ENCODE measurements at places on chromosomes 12 and 14.

GRCh38 chr12:92987362-92987761 is 58.3 kb upstream of the EEA1 start:
- DNase-seq: peak; percentile 82

DNA sequence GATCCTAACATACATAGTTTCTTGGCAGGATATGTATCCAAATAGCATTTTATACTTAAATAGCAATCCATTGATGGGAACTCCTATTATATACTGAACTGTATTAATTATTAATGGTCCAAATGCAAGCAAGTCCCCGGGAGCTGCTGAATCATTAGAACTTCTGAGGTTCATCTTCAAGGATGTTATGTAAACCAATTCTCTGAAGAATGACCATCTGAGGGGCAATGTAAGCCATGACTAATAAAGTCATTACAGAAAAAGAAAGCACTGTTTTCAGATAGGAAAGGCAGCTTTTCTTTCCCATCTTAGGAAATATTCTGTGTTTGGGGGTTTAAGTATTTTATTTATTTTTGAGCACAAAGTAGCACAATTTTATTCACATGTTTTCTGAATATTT is 166.1 kb upstream of the SLC16A7 start:
- peak; percentile 30 for DNase-seq

GRCh38 chr14:21192875-21193535 is 37.1 kb upstream of the OR5AU1 start:
- DNase-seq: no peak

GRCh38 chr12:28827861-28828260 is 321.2 kb upstream of the FAR2 start:
- DNase-seq: no peak

- no peak for DNase-seq
These were observed 575.5 kb downstream of the PRKD1 start for GRCh38 chr14:29351996-29352705.

DNA sequence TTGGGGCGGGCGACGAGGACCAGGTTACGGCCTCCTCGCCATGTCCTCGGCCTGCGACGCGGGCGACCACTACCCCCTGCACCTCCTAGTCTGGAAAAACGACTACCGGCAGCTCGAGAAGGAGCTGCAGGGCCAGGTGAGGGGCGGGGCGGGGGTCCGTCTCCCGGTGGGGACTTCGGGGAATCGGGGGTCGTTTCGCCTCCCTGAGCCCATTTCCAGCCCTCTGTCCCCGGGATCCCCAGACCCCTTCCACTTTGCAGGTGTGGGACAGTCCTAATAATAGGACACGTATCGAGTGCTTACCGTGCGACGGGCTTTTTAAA is 380 bp downstream of the ANKRD13A start:
- DNase-seq: no peak

DNA sequence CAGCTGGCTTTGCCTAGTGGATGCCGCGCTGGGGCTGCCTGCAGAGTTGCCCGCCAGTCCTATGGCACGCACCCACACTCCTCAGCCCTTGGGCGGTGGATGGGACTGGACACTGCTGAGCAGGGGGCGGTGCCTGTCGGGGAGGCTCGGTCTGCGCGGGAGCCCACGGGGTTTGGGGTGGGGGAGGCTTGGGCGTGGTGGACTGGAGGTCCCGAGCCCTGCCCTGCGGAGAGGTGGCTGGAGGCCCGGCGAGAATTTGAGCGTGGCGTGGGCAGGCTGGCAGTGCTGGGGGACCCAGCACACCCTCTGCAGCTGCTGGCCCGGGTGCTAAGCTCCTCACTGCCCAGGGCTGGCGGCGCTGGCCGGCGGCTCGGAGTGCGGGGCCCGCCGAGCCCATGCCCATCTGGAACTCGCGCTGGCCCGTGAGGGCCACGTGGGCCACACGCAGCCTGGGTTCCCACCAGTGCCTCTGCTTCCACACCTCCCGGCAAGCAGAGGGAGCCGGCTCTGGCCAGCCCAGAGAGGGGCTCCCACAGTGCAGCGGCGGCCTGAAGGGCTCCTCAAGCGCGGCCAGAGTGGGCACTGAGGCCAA is 68.1 kb downstream of the ETNK1 start:
- no peak for DNase-seq

DNA sequence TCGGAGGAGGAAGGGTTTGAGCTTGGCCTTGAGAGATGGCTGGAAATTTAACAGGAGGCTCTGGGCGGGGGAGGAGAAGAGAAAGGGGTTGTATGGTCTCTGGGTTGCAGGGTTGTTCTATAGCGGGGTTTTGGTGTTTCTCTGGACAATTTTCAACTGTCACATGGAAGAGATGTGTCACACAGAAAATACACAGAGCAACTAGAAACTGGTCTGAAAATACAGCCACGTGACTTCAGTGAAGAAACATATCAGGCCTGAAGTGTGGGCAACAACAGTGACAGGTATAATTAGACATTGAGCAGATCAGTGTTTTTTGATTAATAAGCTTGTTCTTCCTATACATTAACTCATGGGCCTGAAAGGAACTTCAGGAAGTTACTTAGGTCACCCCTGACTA is 205.3 kb upstream of the HMGA2 start:
- no peak for DNase-seq

GRCh38 chr14:64681796-64682710 is 22.2 kb upstream of the PLEKHG3 start:
- peak; percentile 79 for DNase-seq

DNA sequence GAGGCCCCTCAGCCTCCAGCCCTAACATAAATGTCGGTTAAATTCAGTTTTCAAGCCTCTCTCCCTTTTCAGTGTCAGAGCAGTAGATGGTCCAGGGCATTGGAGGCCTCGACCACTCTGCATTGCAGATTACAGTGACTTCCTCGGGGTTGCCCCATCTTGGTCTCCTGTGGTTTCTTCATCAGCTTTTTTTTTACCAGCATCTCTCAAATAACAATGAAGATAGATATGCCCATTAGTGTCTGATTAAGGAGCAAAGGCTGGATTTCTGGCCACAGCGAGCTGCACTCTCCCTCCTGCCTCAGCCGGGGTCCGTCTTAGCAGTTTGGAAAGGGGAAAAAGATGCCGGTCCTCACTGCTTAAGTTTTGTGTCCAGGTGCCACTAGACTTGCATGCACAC is 49.7 kb downstream of the C14orf132 start:
- no peak for DNase-seq

GRCh38 chr14:70934502-70935134 is 27.4 kb downstream of the PCNX1 start:
- peak; percentile 61 for DNase-seq

GRCh38 chr12:126362964-126363363 is 1297.7 kb downstream of the AACS start:
- no peak for DNase-seq

DNA sequence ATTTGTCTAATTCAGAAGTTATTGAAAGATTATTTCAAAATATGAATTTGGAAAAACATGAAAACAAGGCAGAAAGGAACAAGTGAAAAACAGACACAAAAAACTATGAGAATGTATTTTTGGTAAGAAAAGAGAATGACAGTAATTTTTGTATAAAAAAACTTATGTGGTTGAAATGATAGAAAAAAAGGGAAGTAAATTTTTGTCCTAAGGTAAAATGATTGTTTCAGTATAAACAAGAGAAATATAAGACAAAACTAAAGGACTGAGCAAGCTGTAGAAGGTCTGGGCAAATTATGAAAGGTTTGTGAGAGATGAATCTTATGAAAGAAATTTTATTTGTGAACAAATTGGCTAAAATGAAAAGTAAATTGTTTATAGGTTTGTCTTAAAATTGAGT is 44.6 kb downstream of the CEP83 start:
- DNase-seq: no peak

- DNase-seq: no peak
These were observed 660.9 kb downstream of the C12orf50 start for GRCh38 chr12:87368259-87368658.

GRCh38 chr12:67358781-67359338 is 89.7 kb downstream of the CAND1 start:
- DNase-seq: peak; percentile 82

DNA sequence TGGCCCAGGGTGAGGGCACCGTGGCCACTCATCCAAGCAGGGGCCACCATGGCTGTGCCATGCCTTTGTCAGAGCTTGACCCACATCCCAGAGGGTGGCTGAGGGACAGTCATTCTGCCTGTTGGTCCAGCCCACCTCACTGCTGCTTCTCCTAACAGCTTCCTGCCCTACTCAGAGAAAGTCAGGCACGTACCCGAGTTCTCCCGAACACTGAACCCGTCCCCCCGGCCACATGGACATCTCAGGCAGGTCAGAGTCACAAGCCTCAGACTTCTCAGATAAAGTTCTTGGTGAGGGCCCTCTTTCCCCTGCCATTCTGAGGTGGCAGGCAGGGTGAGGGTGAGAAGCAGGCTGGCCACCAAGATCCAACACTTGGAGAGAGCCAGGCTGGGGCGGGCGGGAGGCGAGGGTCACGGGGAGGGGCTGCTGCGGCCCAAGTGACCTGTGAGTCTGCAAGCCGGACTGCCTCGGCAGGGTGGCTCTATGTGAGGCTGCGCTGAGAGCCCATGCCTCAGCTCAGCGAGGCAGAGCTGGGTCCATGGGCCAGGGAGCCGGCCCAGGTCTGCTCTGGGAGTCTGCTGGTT is 317.8 kb downstream of the TMEM121 start:
- DNase-seq: no peak

DNA sequence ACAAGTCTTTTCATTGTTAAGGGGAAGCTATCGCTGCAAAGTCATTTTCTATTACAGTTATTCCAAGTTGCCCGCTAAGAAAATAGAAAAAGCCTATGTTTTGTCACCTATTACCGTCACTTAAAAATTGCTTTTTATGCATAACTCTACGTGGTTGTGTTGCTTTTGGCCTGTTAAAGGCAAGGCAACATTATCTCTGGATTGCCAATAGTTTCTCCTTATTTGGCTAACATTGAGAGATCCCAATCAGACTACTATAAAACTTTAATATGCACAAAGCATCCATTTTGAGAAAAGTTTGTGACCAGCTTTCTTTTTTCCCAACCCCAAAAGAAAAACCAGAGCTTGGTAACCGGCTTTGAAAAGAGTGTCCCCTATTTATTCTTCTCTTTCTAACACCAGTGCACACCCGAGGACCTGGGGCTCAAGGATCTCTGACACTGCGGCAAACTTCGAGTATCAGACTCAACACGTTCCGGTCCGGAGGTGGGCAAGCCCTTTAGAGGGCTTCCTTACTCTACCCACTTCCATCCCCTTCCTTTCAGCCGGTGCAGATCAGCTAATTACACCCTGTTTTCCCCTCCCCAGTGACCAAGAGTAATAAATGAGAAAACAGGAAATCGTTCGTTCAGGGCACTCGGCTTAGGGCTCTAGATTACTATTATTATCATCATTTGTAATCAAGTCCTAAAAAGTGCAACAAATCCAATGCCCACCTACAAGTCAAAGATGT is 1.2 kb downstream of the PPP1R12A start:
- peak; percentile 12 for DNase-seq

DNA sequence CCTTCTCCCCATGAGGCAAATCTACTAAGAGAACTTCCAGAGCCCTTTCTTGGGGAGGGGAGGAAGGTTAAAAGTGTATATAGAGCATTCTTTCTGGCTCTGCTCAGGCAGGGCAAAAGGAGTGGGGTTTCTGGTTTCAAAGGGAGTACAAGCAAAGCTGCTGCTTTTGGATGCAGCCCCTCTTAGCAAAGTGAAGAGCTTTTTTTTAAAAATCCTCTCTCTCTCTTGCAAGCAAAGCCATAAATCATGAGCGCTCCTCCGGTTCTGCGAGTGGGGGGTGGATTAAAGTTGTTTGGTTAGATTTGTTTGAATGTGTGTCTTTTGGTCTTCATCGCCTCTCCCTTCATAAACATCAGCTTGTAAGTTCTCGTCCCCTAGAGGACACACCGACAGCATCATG is 546.6 kb upstream of the TBX3 start:
- DNase-seq: no peak

DNA sequence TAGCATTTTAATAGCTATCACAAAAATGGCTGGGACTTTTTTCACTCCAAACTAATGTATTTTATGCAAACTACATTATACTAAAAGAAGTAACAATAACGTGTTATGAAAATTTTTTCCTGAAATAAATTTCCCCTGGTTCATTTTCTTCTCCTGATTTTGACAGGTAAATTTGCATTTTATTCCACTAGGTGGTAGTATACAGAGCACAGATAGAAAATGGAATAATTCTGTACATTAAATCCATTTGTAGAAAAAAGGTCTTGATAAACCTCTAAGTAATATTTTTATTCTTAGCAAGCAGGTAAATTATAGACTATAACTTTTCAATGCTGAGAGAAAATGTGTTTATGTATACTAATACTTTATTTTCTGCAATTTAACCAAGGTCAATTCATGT is 96.5 kb downstream of the BCAT1 start:
- no peak for DNase-seq

- DNase-seq: peak; percentile 40
These were observed 92.6 kb upstream of the HIF1A start for GRCh38 chr14:61602733-61603077.

DNA sequence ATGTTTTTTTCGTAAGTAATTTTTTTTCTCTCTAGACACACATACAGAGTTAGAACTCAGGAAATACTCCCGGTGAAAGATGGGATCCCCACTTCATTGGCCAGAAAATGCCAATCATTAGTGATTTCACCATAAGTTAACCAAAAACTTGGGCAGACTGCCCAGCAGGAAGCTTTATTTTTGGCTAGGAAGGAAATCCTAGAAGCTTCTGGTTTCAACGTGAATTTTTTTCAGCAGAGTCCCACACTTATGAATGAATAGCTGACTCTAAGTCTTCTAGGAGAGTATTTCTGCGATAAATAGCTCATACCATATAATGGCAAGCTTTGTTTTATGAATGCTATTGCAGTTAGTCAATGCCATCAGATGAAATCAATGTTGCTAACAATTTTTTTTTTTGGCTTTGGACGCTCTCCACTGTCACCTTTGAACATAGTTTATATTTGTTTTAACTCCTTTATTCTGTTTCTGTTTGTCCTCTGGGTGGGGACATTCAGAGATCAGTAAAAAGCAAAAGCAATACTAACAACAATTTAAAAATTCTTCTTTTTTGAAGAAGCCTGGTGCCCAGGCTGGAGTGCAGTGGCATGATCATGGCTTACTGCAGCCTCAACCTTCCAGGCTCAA is 9.5 kb downstream of the PPP1CC start:
- no peak for DNase-seq

DNA sequence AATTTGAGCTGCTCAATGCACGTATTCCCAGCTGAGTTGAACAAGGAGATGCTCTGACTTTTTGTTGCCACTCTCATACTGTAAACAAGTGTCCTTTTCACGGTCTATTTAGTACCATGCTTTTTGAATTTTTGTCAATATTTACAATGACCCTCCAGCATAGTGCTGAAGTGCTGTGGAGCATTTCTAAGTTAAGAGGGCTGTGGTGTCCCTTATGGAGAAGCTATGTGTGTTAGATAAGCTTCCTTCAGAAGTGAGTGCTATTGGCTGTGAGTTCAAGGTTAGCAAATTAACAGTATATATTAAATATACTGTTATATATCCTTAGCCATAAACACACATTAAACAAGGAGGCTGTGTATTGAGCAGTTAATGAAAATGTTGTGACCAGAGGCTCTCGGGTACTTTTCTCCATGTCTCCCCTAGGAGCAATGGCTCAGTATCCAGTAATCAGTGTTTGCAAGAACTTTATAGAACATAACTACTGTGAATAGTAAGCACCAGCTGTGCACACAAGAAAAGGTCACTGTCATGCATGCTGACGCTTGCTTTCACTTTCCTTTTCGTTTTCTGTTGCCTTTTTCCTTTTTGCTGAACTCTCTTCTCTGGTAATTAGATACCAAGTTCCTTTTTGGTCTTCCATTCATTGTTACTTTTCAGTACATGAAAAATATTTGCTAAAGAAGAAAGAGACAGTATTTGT is 187.2 kb upstream of the NEDD1 start:
- no peak for DNase-seq

- DNase-seq: peak; percentile 87
These were observed 31.2 kb upstream of the KLC1 start for GRCh38 chr14:103597623-103598377.

- DNase-seq: no peak
These were observed 67.3 kb upstream of the ANO6 start for GRCh38 chr12:45148619-45149018.

All from amniotic epithelial cell (primary cell).